A673 (cell line): ENCODE measurements at places on chromosomes 6 and 20. TPM values are rescaled to one million over a fixed set of nuclear protein-coding genes. Genes with fewer than 3 reads are reported as not detected.

The FARS2 gene
- 17.8 and 19.5 TPM in 2 replicates for total RNA-seq

The VWA7 gene
- total RNA-seq = 2.7 and 2.8 TPM in 2 replicates

The LAMA5 gene
- total RNA-seq = 4.2 and 13.2 TPM in 2 replicates

The FERMT1 gene
- total RNA-seq = 1.3 and 2.0 TPM in 2 replicates

The C20orf141 gene
- total RNA-seq = not detected in 2 replicates

The LTB gene
- not detected in 2 replicates for total RNA-seq

The PTGIS gene
- not detected in 2 replicates for total RNA-seq

The PROCR gene
- total RNA-seq = 0.58 and 2.1 TPM in 2 replicates

The OPRL1 gene
- total RNA-seq = 0.32 and 0.46 TPM in 2 replicates

The SRXN1 gene
- total RNA-seq = 11.5 and 11.9 TPM in 2 replicates

The SALL4 gene
- total RNA-seq = 17.7 and 18.4 TPM in 2 replicates

The RNF146 gene
- 21.7 and 22.6 TPM in 2 replicates for total RNA-seq

The TPD52L1 gene
- total RNA-seq = 2.0 and 5.4 TPM in 2 replicates

The L3MBTL1 gene
- 8.1 and 9.6 TPM in 2 replicates for total RNA-seq

The GRM1 gene
- 0.11 and 0.15 TPM in 2 replicates for total RNA-seq

The DST gene
- total RNA-seq = 71.8 and 73.2 TPM in 2 replicates

The FOXF2 gene
- 0.13 TPM in 2 replicates for total RNA-seq

The EYS gene
- total RNA-seq = 0.47 and 0.50 TPM in 2 replicates

The FAM83B gene
- 0.31 and 0.41 TPM in 2 replicates for total RNA-seq

The PLEKHG1 gene
- total RNA-seq = 4.1 and 4.5 TPM in 2 replicates

The FOXQ1 gene
- not detected in 2 replicates for total RNA-seq

The COL9A1 gene
- total RNA-seq = not detected in 2 replicates

The ATP9A gene
- total RNA-seq = 31.2 and 34.8 TPM in 2 replicates
